Osteocyte (in vitro differentiated cells): ENCODE measurements at places on chromosomes 1 and 21. TPM values are rescaled to one million over a fixed set of nuclear protein-coding genes. Genes with fewer than 3 reads are reported as not detected.

TP73 gene
- total RNA-seq: 0.16 and 0.24 TPM in 2 replicates

DNA sequence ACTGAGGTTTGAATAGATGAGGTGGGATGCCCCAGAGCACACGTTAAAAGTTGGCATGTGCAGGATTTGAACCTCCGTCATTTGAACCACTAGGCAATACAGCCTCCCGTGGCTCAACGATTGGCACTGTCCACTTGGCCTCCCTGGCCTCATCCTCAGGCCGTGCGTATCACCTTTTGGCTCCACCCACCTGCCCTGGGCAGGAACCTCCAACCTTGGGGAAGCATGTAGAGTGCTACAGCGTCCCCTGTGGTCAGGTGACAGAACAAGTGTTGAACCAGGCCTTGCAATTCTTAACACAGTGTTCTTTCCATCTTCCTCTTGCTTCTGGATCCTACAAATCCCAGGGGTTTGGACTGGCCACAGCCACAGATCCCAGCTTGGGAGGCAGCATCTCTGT is 112.6 kb downstream of the PAX7 start:
- no peak overlapping the region for H3K27ac ChIP-seq
- peaks cover 4% of the 10 kb centered on the region for H3K27me3 ChIP-seq
- H3K4me1 ChIP-seq: no peaks in the 10 kb centered on the region
- H3K4me3 ChIP-seq: no peak overlapping the region

DNA sequence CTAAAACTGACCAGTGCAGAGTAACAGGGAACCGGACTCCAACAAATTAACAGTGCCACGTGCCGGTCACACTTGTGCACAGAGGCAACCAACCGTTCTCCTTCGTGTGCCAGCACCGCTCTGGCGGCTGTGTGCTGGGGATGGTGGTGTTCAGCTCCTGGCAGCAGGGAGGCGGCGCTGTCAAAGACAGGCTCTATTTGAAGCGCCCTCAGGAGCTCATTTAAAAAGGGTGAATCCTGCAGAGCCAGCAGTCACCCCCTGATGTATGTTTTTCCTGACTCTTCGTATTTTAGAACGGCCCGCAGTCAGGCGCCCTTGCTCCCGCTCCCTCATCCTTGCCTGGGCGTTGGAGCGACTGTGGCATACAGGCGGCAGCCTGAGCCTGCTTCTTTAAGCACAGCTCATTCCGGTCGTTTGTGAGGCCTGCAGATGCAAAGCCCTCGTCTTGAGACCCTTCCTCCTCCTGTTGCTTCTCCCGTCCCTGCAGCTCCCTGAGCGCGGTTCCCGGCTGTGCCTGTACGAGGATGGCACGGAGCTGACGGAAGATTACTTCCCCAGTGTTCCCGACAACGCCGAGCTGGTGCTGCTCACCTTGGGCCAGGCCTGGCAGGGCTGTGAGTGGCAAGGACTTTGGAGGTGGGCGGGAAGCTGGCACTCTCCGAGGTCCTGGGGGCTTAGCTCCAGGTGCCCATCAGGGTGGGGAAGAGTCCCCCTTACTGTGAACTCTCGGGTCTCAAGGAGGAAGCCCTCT is 1.1 kb downstream of the DFFB start:
- H3K4me3 ChIP-seq: peak overlapping the region; percentile 93
- peaks cover 2% of the 10 kb centered on the region for H3K36me3 ChIP-seq
- no peak overlapping the region for H3K27ac ChIP-seq
- DNase-seq: no peak

FAM43B gene
- 0.37 and 0.43 TPM in 2 replicates for total RNA-seq

TMEM234 gene
- 27.9 and 30.7 TPM in 2 replicates for total RNA-seq

- H3K36me3 ChIP-seq: no peaks in the 10 kb centered on the region
- peaks cover 69% of the 10 kb centered on the region for H3K4me1 ChIP-seq
- H3K27ac ChIP-seq: peak overlapping the region; percentile 95
- DNase-seq: no peak
- H3K4me3 ChIP-seq: peak overlapping the region; percentile 69
Measured at GRCh38 chr1:171220081-171220420, 28.2 kb upstream of the FMO1 start.

DNA sequence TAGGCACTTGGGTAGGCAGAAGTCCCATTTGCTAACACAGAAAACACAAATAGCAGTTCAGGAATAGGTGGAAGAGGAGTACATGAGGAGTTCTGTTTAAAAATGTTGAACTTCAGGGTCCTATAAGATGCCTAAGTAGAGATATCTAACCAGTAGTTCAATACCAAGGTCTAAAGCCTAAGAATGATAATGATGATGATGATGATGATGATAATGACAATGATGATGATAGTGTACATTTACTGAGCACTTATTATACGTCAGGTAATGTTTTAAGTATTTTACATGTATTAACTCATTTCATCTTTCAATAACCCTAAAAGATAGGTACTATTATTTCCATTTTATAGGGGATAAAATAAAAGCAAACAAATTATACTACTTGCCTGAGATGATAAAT is 50.1 kb downstream of the GDAP2 start:
- H3K36me3 ChIP-seq: peaks cover 58% of the 10 kb centered on the region
- no peak overlapping the region for H3K27ac ChIP-seq
- no peaks in the 10 kb centered on the region for H3K4me1 ChIP-seq
- no peak overlapping the region for H3K4me3 ChIP-seq
- no peak for DNase-seq
